Stimulated activated CD4-positive, alpha-beta T cell treated with anti-CD3 and anti-CD28 coated beads, TNF-alpha, amount 100 ng/mL, for 1 hour (primary cell): ENCODE measurements at places on chromosomes 6 and 20.

- DNase-seq: no peak
These were observed 3.9 kb downstream of the MAP7 start for GRCh38 chr6:136546331-136546730.

- DNase-seq: no peak
These were observed 320.8 kb downstream of the TAF4 start for GRCh38 chr20:61744691-61745396.

DNA sequence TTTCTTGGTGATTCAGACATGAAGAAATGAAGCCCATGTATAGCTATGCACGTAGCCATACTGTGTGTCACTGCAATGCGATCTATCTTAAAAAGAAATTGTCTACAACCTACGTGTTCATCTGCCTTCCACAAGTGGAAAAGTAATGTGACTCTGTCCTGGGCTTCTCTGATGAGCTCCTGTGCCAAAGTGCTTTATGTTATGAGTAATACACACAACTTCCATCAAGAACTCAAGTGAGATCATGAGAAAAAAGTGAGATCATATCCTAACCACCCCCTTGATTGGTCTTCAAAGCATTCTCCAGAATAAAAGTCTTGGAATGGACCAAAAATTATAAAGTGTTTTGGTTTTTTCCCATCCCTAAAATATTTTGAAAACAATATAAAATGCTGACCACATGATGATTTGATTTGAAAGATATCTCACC lies 114.3 kb downstream of the DST start:
- DNase-seq: no peak

GRCh38 chr6:127564761-127565160 lies 12.2 kb upstream of the C6orf58 start:
- DNase-seq: no peak

DNA sequence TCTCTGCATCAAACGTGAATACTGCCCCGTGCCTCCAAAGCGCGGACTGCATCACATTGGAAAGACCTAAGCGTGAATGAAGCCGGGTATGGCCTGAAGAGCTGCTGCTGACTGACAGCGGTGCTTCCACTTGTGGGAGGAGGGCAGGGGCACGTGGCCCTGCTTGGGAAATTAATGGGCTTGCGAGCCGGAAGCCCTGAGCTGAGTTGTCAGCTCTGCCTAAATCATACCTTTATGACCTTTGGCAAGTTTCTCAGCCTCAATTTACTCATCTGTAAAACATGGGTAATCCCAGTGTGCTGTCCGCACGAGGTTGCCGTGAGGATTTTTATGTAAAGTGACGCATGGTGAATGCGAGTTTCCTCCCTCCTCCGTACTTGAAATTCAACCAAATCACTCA lies 67.0 kb upstream of the FOXQ1 start:
- no peak for DNase-seq

DNA sequence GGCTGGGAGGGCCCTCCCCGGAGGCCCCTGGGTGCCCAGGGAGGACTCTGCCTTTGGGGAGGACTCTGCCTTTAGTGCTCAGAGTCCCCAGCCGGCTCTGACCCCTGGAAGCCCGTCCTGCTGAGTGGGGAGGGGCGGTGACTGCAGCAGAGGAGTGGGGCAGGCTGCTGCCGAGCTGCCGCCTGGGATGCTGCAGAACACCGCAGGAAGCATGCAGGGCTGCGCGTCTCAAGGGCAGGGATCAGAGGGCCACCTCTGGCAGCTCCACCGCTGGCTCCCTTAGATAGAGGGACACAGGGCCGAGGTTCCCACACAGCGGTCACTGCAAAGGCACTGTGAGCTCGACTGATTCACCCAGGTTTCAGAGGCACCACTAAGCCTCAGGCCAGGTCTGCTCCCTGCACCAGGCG lies 82.2 kb upstream of the GATA5 start:
- DNase-seq: no peak

DNA sequence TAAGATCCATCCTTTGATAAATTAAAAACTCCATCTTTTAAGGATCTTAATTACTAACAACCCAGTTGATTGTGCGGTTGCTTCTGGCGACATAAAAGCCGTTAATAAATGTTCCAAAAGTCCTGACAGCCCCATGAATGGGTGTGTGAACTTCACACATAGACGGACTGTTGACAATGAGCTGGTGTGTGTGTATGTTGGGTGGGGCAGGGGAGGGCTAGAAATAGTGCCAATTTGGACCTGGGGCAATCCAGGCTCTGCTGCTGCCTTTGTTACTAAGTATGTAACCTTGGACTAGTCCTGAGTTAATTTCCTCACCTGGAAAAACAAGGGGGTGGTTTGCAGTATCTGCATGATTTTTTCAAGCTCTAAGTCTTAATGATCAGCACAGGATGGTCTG lies 4.2 kb downstream of the MAS1 start:
- no peak for DNase-seq

- DNase-seq: no peak
These were observed 179.3 kb downstream of the MTHFD1L start for GRCh38 chr6:151044465-151045441.

DNA sequence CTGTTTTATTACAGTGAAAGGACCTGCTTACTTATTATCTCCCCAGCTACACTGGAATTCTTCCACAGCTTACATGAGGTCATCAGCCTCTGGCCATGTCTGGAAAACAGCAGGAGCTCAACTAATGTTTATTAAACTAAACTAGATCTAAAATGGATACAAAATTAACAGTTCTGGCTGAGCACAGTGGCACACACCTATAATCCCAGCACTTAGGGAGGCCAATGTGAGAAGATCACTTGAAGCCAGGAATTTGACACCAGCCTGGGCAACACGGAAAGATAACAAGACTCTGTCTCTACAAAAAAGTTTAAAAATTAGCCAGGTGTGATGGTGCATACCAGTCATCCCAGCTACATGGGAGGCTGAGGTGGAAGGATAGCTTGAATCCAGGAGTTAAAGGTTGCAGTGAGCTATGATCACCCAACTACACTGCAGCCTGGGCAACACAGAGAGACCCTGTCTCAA lies 220.8 kb upstream of the MARCKS start:
- DNase-seq: no peak

- DNase-seq: no peak
These were observed 48.6 kb downstream of the DTNBP1 start for GRCh38 chr6:15614277-15614676.

DNA sequence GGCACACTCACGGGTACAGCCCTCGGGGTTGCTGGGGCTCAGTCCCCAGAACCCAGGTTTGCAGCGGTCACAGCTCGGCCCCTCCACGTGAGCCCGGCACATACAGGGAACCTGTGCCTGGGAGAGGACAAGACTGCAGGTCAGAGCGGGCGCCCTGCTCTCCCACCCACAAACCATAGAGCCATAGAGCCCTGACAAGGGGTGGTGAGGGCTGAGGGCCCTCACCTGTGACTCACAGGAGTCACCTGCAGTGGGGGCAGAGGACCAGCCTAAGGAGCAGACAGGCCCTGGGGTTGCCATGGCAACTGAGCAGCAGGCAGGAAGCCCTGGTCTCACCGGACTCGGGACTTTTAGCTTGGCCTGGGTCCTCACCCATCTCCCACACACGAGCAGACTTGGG lies 30.8 kb downstream of the LAMA5 start:
- no peak for DNase-seq

DNA sequence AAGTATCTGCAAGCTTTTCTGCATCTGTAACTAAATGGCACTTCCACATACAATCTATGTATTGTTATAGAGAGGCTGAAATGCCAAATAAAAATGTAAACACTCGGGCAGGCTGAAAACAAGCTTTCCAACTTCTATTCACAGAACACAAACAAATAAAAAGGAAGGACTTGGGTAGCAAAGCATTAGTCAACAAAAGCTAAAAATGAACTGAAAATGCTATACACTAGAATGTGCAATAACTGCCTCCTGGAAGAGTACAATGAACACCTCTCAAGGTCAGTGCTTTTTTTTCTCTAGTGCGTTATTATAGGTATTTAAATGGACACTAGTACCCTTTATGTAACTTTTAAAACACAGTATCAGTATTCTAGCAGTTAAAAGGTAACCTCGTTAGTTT lies 31.4 kb downstream of the STK38 start:
- no peak for DNase-seq

- DNase-seq: peak; percentile 57
These were observed 121.0 kb downstream of the BCAS1 start for GRCh38 chr20:53949319-53949839.

DNA sequence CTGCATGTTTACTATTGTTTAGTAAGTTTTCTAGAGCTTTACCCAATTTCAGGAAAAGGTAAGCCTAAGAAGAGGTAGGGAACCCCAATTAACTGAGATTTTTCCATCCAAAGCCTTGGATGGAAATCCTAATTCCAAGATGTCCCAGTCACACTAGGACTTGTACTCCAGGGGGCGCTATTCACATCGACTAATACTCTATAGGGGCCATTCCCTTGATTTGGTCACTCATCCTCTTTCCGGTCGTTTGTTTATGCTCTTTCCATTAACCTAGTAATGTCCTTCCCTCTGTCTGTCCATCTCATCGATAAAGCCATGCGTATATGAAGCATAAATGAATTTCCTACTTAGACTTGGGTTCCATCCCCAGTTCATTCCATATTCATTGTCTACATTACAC lies 80.8 kb upstream of the FUCA2 start:
- no peak for DNase-seq

DNA sequence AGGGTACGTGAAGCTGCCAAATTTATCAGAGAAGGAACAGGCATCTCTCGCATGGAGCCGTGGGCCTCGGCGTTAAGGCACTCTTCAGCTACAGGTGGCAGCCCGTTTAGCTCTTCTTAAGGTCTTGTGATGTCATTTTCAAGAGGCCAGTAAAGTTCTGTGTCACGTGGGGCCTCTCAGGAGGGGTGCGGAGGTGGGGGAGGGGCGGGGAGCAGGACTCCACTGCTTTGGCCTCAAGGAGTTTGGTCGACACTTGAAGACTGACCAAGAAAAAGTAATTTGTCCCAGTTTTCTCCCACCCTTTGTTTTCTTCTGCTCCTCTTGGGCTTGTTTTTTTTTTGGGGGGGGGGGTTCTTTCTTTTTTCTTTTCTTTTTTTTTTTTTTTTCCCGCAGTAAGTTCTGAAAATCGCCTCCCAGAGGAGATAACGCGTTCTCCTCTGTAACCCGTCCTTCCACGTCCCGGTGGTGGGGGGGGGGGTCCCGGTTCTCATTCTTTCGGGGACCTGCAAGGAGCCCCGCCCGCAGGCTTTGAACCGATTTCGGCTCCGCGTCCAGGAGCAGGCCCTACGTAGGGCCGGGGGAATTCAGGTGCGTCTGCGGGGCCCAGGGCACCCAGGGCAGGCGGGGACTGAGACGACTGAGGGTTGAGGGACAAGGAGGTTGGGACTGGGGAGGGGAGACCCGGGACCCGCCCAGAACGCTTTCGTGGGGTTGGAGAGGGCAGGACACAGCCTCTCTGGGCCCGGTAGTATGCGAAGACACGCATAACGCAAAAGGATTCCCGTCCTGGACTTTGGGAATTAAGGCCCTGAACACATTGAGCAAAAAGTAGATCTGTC lies 26.0 kb downstream of the GPX6 start:
- DNase-seq: no peak

DNA sequence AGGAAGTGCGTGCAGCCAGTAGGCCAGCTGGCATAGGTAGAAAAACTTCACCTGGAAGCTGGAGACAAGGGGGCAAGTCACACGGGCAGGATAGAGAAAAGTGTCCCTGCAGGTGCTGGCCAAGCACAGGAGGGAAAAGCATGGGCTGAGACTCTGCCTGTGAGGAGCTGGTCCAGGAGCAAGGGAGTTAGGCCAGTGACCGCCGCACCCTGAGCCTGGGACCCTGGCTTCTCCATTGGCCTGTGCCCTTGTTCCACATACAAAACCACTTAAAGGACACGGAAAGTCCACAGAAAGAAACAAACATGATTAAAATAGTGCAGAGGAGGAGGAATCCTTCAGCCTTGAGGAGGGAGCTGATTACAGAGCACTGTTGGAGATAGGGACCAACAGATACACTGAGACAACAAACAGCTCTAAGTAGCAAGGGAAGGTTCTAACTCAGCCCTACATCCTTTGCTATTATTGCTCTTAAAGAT lies 68.6 kb downstream of the TRAM2 start:
- DNase-seq: no peak

DNA sequence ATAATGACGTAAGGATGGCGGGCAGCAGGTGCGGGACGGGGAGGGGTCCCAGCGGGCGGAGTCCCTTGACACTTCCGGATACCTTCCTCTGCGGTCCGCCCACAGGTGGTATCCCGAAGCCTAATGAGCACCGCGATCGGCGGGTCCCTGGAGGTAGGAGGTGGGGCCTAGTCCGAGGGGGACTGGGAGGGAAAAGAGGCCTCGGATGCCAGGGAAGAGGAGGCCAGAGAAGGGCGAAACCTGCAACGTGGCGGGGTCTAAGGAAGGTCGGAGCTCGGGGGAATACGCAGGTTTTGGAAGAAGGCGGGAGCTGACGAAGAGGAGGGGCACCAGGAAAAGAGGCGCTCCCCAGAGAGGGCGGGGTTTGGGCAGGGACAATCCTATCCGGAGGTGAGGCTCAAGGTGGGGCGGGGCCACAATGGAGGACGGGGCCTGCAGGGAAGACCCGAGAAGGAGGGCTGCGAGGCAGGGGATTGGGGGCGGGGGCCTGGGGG lies 3.7 kb downstream of the PRSS16 start:
- DNase-seq: no peak

GRCh38 chr20:17874271-17875105 lies 94.1 kb downstream of the SNX5 start:
- no peak for DNase-seq

- DNase-seq: no peak
These were observed 68.7 kb downstream of the LY86 start for GRCh38 chr6:6657085-6657819.

- DNase-seq: no peak
These were observed 34.9 kb upstream of the HEY2 start for GRCh38 chr6:125714441-125715090.

GRCh38 chr20:54044156-54044555 lies 26.2 kb downstream of the BCAS1 start:
- DNase-seq: no peak

DNA sequence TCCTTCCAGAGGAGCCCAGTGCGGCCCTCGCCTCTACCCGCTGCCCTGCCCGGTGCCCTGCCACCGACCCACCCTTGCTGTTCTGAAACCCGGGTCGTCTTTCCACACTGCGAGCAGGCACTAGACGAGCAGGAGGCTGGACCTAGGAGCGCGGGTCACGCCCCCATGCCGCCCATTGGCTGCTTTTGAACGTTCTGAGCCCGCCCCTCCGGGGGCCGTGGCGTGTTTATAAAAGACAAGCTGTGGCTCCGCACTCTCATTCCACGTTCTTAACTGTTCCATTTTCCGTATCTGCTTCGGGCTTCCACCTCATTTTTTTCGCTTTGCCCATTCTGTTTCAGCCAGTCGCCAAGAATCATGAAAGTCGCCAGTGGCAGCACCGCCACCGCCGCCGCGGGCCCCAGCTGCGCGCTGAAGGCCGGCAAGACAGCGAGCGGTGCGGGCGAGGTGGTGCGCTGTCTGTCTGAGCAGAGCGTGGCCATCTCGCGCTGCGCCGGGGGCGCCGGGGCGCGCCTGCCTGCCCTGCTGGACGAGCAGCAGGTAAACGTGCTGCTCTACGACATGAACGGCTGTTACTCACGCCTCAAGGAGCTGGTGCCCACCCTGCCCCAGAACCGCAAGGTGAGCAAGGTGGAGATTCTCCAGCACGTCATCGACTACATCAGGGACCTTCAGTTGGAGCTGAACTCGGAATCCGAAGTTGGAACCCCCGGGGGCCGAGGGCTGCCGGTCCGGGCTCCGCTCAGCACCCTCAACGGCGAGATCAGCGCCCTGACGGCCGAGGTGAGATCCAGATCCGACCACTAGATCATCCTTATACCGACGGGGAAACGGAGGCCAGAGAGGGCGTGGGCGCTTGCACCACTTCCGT lies at the start of gene ID1:
Gene ID1 (plus strand): TSS at position 259 of the 871 bp plus-strand sequence. CDS start 99 bp downstream, at position 358.
- peak; percentile 79 for DNase-seq

GRCh38 chr6:166714187-166714510 lies 87.1 kb upstream of the RPS6KA2 start:
- no peak for DNase-seq

- DNase-seq: no peak
These were observed 207.1 kb upstream of the MARCKS start for GRCh38 chr6:113649880-113650609.
